ENCODE measurements at places on chromosomes 6 and 20. TPM values are rescaled to one million over a fixed set of nuclear protein-coding genes. Genes with fewer than 3 reads are reported as not detected.

GRCh38 chr20:46305331-46305972 is 2.8 kb downstream of the CDH22 start:
- no peaks in the 10 kb centered on the region for H3K4me1 ChIP-seq
- H3K27me3 ChIP-seq: peaks cover 43% of the 10 kb centered on the region
- no peak overlapping the region for H3K4me3 ChIP-seq
- H3K27ac ChIP-seq: no peak overlapping the region

ECT2L gene
- not detected for polyA plus RNA-seq

- no peaks in the 10 kb centered on the region for H3K36me3 ChIP-seq
Measured at GRCh38 chr6:159929819-159930218, 39.0 kb downstream of the MAS1 start.

GRCh38 chr6:129102741-129103140 is 219.8 kb downstream of the LAMA2 start:
- H3K36me3 ChIP-seq: no peaks in the 10 kb centered on the region
- no peak for DNase-seq
- peaks cover 7% of the 10 kb centered on the region for H3K4me1 ChIP-seq
- H3K27ac ChIP-seq: no peak overlapping the region
- no peak overlapping the region for H3K4me3 ChIP-seq
- H3K27me3 ChIP-seq: no peaks in the 10 kb centered on the region

- H3K36me3 ChIP-seq: no peaks in the 10 kb centered on the region
- H3K27ac ChIP-seq: no peak overlapping the region
- no peaks in the 10 kb centered on the region for H3K27me3 ChIP-seq
Measured at GRCh38 chr6:21091411-21091810, 502.1 kb upstream of the SOX4 start.

OTOR gene
- polyA plus RNA-seq: not detected

DNA sequence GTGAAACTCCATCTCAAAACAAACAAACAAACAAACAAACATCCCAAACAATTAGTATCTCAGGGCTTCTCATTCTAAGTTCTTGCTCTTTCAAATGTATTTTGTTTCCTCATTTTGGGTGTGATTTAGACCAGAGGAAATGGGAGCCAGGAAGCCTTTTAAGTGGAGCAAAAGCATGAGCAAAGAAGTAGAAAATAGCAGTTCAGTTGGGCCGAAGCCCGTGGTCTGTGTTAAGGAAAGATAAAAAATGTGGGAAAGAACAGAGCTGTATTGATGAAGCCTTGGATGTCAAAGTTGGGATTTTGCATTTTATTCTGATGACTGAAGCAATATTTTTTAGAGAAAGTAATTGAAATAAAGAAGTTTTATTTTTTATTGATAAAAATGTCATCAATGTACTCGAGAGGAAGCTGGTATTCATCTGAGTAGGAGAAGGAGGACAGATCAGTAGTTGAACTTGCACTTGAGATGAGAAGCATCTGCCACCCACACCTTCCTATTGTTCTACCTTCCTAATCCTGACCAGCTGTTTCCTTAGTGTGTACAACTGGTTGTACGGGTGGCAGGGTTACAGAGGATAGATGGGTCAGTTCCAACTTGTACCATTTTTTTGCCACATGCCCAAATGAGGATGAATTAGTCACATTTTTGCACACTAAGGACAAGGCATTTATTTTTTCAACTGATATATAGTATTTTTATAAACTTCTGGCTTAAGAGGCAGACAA is 56.1 kb downstream of the KIAA0408 start:
- no peak overlapping the region for H3K27ac ChIP-seq
- H3K27me3 ChIP-seq: no peaks in the 10 kb centered on the region
- no peak for DNase-seq
- H3K4me1 ChIP-seq: no peaks in the 10 kb centered on the region

- peak; percentile 80 for DNase-seq
- no peaks in the 10 kb centered on the region for H3K27me3 ChIP-seq
- H3K4me1 ChIP-seq: peaks cover 23% of the 10 kb centered on the region
- peak overlapping the region; percentile 71 for H3K27ac ChIP-seq
Measured at GRCh38 chr20:43984587-43984986, 69.9 kb downstream of the TOX2 start.

All from endothelial cell of umbilical vein (primary cell).